ENCODE measurements at places on chromosomes 7 and 10.

GRCh38 chr10:19651549-19651948 is 164.7 kb upstream of the PLXDC2 start:
- DNase-seq = peak; percentile 44

- no peak for DNase-seq
These were observed 106.2 kb downstream of the DLG5 start for GRCh38 chr10:77820349-77820748.

DNA sequence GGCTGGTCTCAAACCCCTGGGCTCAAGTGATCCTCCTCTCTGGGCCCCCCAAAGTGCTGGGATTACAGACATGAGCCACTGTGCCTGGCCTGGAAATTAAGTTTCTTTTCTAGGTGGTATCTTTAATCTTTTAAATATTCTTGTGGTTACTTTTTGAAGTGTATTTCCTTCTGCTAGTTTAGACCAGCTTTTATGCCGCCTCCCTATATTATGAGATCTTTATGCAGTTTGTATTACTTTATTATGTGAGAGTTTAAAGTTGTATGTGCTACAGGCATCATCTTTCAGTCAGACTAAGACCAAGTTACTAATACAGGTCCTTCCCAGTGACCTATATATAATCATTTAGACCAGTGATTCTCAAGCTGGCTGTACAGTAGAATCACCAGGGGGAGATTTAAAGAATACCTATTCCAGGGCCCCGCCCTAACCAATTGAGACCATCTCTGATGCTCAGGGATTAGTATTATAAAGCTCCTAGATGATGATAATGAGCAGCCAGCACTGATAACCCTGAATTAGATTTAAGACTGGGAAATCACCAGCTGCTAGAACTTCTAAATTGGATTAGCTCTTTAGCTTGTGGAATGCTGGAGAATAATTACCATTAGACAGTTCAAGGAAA is 11.3 kb downstream of the INPP5F start:
- DNase-seq = no peak

DNA sequence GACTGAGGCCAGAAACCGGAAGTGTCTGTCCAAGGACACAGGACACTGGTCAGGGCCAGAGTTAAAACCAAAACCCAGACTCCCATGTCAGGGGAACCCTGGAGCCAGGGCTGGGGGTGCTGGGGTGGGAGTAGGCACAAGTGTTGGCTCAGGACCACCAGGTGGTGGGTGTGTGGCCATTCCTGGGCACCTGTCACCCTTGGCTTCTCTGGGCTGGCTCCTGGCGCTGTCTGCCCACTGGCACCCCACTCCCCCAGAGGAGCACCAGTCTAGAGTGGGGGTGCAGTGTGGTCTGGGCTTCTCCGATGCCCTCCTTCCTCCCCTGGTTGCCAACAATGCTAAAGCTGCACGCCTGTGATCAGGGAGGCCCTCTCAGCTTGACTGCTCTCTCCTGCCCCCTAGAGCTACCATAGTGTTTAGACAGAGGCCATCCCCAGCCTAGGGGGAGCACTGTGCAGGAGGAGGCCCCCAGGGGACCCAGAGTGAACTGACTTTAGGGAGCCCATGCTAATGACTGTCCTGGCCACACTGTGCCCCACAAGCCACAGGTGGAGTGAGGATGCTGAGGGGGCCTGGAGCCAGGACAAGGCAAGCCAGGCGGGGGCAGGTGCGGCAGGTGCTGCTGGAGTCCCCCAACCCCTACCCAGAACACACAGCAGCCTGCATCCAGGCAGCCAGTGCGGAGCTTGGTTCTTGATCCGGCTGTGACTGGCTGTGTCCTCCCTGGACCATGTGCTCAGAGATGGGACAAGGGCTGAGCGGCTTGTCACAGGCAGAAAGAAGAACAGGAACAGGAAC is 11.0 kb downstream of the RASGEF1A start:
- no peak for DNase-seq

GRCh38 chr10:110458266-110458920 is 39.3 kb upstream of the DUSP5 start:
- no peak for DNase-seq

GRCh38 chr7:93921186-93921585 is 349 bp upstream of the GNG11 start:
- no peak for DNase-seq

Measured in astrocyte of the cerebellum (primary cell).